ENCODE measurements at places on chromosomes 7 and 10.

DNA sequence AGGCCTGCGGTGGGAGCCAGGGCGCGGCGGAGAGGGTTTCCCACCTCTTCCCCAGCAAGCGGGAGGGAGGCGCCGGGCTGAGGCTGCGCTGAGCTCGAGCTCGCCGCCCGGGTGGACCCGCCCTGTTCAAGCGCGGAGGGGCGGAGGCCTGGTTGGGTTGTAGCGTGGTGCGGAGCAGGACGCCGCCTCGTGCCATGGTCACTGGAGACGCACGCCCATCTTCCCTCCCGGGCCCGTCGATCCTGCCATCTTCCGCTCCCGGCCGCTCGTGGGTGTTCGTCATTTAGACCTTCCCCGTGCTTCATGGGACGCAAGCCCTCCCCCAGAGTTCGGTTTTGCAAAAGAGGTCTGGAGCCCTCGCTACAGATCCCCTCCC, 9.3 kb upstream of the EN2 start:
- DNase-seq, result no peak

DNA sequence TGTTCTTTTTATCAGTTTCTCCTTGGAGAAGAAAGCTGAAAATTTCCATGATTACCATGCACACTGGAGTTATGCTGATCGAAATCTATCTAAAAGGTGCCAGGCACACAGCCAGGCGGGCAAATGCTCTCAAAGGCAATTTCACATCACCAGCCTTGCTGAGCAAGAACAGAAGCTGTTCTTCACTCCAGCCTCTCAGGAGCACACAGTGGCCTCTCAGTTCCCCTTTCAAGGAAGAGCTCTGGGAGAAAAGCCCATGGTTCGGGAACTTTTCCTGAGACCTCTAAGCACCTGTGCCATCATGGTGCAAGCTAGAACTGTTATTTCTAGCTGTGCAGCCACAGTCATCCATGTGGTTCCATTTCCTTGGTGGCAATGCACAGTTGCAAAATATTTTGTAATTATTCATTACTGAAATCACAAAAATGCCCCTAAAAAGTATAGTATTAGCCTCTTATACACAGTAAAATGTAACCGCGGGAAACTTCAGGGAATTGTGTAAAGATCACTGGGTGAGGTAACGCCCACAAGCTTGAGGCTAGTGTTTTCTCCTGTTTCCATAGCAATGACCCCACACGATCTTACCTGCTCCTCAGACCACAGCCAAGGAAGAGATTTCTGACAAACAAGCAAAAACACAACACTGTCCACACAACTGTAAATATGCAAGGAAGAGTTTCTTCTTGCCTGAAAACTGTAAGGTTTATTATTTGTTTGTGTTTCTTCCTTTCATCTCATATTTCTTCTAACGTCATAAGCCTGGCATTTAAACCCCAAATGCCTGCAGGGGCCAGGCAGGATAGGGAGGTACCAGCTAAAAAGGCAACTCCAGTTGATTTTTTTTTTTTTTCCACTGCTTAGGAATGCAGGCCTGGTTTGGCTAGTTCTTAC, 121.2 kb downstream of the FAM107B start:
- DNase-seq, result no peak

DNA sequence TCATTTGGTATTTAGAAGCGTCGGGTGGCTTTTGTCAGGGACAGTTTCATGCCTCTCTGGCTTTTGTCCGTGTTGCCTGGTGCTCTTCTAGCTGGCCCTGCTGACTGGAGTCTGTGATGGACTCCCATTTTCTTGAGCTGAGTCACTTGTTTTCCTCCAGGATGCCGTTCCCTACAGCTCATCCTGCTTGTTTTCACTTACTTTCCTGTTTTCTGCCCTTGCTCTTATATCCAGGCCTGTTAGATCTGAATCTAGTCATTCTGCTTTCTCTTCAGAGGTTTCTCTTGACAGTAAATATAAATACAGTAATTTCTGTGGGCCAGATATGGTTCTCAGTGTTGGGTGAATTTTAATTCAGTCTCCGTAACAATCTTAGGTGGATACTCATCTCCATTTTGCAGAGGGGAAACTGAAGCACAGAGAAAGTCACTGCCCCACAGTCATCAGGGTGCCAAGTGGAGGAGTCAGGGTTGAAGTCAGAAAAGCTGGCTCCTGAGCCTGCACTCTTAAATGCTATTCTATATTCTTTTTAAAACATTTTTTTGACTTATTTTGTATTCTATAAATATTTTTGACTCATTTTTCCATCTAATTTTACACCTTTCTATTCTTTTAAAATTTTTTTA, 85.4 kb downstream of the CCNY start:
- DNase-seq, result no peak

DNA sequence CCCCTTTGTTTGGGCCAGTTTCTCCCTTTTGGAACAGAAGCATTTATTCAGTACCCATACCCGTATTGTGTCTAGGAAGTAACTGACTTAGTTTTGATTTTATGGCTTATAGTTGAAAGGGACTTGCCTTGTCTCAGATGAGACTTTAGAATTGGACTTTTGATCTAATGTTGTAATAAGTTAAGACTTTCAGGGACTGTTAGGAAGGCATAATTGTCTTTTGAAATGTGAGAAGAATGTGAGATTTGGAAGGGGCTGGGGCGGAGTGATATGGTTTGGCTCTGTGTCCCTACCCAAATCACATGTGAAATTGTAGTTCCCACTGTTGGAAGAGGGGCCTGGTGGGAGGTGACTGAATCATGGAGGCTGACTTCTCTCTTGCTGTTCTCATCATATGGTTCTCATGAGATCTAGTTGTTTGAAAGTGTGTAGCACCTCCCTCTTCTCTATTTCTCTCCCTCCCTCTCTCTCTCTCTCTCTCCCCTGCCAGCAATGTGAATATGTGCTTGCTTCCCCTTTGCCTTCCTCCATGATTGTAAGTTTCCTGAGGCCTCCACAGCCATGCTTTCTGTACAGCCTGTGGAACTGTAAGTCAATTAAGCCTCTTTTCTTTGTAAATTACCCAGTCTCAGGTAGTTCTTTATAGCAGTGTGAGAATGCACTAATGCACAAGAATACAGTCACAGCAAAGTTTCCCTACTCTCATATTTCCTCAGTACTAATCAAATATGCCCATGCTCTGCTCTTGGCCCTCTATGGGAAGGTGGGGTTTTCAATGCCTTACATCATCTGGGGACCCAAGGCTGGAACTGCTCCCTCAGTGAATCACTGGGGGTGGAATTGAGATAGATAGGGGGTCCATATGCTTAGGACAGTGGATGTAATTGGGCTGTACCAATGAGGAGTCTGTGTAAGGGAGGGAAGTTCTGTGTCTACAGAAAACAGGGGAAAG, 17.2 kb upstream of the AKR1C1 start:
- DNase-seq, result no peak

- DNase-seq, result no peak
Measured at GRCh38 chr7:29858191-29858951, 52.1 kb downstream of the WIPF3 start.

DNA sequence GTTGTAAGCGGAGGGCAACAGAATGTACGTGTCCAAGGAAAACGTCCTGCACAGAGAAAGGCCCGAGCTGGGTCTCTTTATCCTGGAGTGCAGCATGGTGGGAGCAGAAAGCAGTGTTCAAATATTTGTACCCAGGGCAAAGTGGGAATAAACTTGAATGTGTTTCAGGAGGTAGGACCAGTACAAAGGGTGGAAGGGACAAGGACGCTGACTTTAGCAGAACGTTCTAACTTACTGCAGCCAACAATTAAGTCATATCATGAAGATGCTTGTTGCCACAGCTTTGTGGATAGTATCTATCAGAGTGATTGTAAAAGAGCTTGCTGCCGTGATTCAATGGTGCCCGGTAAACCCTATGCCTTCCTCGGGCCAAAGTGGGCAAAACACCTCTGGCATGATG, 30.5 kb upstream of the ZC3HAV1L start:
- no peak for DNase-seq

GRCh38 chr10:45580371-45581215, 92.0 kb downstream of the ZFAND4 start:
- no peak for DNase-seq

GRCh38 chr10:111600772-111601171, 523.9 kb downstream of the ADRA2A start:
- no peak for DNase-seq

GRCh38 chr10:87775766-87776165, 42.3 kb downstream of the ATAD1 start:
- no peak for DNase-seq

DNA sequence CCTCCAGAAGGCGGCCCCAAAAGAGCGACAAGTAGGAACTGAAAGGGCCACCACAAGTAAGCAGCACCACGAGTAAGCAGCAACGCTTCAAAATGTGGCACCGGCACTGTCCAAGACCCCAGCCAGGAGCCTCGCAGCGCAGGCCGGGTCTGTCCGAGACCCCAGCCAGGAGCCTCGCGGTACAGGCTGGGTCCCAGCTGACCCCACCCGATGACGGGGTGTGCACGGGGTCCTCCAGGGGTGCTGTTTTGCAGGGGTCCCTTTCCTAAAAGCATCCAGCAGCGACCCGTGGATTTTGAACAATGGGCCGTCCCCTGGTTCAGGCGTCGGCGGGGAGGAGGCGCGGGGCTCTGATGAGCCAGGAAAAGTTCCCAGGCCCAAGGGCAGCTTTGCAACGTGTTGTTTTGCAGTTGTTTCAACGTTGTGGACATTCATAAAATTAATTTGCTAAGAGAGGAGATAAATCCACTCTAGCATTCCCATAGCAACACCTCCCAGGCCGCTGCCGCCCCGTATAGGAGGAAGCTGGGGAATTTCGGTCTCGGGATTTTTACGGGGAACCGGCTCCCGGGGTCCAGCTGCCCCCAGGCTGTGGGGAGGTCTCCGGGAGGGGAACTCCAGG, 51.6 kb upstream of the PDGFA start:
- no peak for DNase-seq

- no peak for DNase-seq
Measured at GRCh38 chr7:149228831-149229471, 10.5 kb upstream of the ZNF212 start.

DNA sequence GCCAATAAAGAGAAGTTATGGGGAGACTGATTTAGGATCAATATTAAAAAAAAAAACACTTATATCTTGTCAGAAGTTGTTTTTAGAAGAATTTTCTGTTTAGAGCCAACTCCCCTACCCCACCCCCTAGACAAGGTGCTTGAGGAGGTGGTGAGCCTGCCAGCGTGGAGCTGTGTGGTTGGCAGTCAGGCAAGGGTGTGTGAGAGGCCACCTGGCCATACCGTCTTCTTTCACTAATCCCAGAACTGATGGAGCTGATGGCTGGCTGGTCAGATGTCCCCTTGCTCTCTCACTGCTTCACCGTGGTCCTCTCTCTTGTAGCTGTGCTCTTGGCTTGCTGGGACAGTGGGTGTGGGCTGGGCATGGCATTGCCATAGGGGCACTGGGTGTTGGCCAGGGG, 34.3 kb downstream of the NACAD start:
- no peak for DNase-seq

DNA sequence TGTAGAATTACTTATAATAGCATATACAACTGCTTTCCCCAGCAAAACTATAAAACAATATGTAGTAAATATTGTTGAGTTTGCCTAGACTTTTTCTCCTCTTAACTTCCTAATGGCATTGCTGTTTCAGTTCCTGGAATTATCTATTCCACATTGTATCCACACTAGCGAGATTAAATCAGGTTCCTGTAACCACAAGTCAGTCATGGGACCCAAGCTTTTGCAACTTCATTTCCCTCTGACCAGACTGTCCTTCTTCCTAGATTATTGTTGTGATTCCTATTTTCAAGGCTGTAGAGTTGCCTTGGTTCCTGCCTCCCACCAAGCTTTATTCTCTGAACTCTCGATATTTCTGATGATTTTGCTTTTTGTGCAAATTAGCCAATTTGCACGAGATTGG, 173.3 kb upstream of the ZNF804B start:
- DNase-seq, result no peak

- DNase-seq, result no peak
Measured at GRCh38 chr10:47027108-47027783, 116.0 kb downstream of the PTPN20 start.
